Stimulated activated CD4-positive, alpha-beta T cell treated with anti-CD3 and anti-CD28 coated beads, Interleukin-1b, Interleukin-23, amount 100 ng/mL, for 1 hour (primary cell): ENCODE measurements at places on chromosomes 11 and 22.

GRCh38 chr22:29315286-29316140 is at the start of gene RASL10A:
RASL10A (minus strand) TSS chr22:29315697; CDS start chr22:29315246, 451 bp downstream.
- DNase-seq: no peak

- no peak for DNase-seq
These were observed 745 bp downstream of the C22orf39 start for GRCh38 chr22:19446603-19447329.

DNA sequence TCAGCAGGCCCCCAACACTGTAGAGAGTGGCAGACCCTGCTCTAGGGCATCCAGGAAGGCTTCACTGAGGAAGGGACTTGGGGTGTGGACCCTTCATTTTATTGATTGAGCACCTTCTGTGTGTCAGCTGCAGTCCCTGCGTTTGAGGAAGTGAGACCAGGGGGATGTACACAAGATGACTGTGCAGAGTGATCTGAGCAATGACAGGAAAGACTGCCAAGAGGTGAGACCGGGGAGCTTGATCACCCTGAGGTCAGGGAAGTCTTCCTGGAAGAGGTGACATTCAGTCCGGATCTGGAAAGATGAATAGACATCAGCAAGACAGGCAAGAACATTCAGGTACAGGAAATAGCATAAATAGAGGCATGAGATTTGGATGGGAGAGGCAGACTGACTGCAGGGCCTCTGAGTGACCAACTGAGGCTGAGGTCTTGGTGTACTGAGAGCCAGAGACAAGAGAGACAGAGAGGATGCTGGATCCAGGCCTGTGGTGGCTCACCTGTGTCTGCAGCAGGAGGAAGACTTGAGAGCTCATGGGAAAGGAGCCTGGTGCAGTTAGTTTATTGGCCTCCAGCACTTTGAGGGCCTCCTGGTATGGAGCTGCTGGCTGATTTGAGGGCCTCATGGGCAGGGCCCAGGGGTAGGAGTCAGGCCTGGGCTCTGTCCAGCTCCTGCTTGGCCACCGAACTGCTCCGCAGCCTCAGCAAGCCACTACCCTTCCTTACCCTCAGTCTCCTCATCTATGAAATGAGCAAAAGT is 5.2 kb downstream of the DGAT2 start:
- DNase-seq: no peak

- no peak for DNase-seq
These were observed 52.9 kb downstream of the C11orf58 start for GRCh38 chr11:16791191-16791961.

- DNase-seq: no peak
These were observed 7.6 kb upstream of the MUC5AC start for GRCh38 chr11:1150116-1150515.

DNA sequence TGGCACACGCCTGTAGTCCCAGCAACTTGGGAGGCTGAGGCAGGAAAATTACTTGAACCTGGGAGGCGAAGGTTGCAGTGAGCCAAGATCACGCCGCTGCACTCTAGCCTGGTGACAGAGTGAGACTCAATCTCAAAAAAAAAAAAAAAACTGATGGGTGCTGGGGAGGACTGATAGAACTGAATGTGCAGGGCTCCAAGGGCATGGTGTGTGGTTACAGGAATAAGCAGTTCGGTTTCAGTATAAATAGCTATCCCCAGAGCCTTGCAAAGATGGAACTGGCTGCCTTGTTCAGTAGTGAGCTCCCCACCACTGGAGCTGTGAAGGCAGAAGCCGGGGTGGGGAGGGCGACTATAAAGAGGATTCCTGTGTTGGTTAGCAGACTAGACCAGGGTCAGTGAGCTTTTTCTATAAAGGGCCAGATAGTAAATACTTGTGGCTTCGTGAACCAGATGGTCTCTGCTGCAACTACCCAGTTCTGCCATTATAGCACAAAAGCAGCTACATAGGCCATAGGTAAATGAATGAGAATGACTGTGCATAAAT is 5.9 kb downstream of the TOM1 start:
- no peak for DNase-seq

DNA sequence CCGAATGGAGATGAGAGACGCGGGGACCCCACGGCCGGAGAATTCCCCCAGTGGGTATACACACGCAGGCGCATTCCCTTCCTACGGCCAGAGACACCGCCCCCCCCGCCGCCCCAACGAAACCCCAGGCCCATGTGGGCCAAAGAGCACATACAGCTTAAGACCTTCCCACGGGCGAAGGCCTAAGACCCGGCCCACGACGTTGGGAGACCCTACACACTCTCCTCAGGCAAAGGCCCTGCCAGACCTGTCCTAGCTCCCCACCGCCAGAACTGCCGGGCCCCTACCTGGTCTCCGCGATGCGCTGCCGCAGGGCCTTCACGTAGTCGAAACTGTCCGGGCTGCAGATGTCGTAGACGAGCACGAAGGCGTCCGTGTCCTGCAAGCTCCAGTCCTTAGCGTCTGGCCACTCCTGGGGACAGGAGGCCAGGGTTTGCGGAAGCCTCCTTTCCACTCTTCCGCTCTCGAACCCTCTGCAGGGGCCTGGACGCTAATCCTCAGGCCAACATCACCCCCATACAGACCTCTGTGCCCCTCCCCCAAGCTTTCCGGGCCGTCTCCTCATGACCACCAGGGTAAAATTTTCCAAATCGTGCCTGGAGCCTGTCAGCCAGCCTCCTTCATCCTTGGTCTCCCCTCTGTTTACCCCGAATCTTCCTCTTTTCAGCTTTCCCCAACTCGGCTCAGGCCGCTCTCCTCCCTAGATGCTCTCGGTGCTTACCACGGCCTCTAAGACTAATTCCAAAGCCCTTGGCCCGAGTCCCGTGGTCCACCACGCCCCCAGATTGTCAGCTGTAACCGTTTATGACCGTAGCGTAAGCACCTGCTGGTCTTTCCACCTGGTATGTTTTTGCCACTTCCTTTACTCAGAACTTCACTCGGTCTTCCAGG is 1.7 kb downstream of the RASL10A start:
- DNase-seq: no peak
